Non-pigmented ciliary epithelial cell (primary cell): ENCODE measurements at places on chromosomes 7 and 10.

DNA sequence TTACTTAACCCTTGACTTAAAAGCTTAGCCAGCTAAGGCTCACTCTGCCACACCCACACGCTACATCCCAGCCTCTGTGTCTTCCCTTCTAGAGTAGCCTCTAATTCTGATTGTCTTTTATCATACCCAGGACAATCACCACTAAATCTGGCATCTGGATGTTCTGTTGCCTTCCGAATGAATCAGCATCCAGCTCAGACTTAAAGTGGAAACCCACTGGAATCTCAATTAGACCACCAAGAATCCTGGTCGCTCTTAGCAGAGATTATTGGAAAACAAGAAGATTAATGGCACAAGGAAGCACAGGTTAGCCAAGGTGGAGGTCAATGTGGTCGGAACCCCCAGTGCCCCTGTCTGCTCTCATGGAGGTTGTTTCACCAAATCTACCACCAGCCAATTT, 404.2 kb upstream of the FOXK1 start:
- no peak for DNase-seq

- DNase-seq = no peak
These were observed 169.9 kb upstream of the ADO start for GRCh38 chr10:62634576-62634975.

GRCh38 chr10:117352724-117353123, 22.5 kb downstream of the PDZD8 start:
- DNase-seq = no peak

- no peak for DNase-seq
These were observed 316.9 kb upstream of the LRRN3 start for GRCh38 chr7:110774071-110774470.

GRCh38 chr7:158414002-158414401, 173.6 kb downstream of the PTPRN2 start:
- no peak for DNase-seq

DNA sequence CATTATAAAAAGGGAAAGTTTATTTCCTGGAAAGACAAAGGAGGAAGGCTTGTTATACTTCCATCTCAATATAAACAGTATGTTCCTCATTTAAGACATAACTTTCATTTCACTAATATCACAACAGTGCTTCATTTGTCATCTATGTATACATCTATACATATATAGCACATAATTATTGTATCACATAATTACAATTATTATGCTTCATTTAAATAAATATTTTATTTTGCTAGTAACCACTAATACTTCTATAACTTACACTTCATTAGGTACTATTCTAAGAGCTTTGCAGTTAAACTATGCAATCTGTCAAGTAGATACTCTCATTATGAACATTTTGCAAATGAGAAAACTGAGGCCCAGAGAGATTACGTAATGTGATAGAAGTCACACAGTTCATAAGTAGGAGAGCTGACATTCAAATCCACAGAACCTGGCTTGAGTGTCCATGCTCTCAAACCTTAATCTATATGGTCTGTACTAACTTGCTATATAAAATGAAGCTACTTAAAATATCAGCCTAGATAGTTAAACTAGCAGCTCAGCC, 86.5 kb downstream of the PPP1R3A start:
- no peak for DNase-seq

GRCh38 chr7:36192053-36192824, 39.2 kb downstream of the EEPD1 start:
- no peak for DNase-seq

- DNase-seq = peak; percentile 77
These were observed 193.2 kb downstream of the MYOF start for GRCh38 chr10:93288679-93289634.

- DNase-seq = no peak
These were observed 1.6 kb upstream of the GTF2I start for GRCh38 chr7:74655768-74656440.

GRCh38 chr7:158541346-158542010, 46.1 kb downstream of the PTPRN2 start:
- no peak for DNase-seq

- DNase-seq = peak; percentile 50
These were observed 10.1 kb upstream of the SEMA3A start for GRCh38 chr7:84204655-84205054.

DNA sequence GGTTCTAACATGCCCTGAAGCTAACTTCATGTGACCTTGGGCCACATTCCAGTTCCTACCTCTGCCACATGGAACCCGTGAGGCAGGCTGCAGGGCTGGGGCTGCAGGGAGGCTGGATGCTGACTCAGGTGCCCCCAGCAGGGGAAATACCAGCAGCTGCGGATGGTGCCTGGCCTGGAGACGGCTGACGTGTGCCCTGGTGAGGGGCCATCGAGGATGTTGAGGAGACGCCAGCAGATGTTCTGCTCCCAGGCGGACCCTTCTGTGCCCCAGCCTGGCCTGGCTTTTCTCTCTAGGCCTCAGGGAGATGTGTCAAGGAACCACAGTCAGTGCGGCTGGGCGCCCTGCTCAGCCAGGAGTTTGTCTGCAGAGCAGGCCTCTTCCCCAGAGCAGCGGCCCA, 8.8 kb downstream of the BAG3 start:
- DNase-seq = no peak

DNA sequence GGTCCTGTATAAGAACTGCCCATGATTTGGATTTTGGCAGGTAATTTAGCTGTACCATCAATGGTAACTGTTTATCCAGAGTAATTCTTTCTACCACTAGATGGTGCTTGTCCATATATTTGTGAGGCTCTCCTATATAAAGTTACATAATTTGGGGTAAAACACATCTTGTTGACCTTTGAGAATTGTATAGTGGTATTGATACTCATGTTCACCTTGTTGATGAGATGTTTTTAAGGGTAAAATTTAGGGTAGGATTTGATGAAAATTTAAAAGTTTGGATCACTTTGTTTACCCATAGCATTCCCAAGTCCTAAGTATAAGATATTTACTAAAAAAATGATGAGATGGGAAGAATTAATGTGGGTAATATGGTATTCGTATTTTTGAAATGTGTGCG, 31.6 kb downstream of the ST7 start:
- DNase-seq = no peak

- no peak for DNase-seq
These were observed 62.2 kb downstream of the SAMD9 start for GRCh38 chr7:93055543-93056107.

DNA sequence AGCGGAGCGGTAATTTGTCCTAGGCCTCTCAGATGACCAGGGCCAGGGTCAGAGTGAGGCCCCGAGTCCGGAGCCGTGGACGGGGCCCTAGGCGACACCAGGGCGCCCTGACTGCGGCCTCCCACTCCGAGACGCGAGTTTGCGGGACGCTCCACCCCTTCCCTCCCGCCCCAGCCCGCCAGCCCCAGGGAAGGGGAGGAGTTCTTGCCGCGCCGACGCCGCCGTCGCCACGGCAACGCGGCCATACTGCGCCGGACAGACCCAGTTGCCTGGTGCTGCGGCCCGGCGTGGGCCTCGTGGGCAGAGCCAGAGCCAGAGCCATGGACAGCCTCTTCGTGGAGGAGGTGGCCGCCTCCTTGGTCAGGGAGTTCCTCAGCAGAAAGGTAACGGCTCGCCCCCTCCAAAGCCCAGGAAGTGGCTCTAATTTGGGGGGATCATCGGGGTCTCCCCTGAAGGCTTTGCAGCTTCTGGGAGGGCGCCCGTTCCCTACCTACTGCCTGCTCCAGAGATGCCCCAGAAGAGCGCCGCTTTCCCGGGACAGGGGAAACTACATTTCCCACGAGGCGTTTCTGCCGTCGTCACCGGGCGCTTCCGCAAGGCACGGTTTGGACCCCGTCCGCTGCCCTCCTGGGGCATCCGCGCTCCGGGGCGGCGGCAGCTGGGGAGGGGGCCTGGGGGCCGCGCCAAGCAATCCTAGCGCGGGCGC, at the start of gene MINDY4:
TSS of gene MINDY4 (plus strand) at position 244 of the 706 bp plus-strand sequence. CDS start at position 321, 77 bp downstream.
- DNase-seq = no peak

DNA sequence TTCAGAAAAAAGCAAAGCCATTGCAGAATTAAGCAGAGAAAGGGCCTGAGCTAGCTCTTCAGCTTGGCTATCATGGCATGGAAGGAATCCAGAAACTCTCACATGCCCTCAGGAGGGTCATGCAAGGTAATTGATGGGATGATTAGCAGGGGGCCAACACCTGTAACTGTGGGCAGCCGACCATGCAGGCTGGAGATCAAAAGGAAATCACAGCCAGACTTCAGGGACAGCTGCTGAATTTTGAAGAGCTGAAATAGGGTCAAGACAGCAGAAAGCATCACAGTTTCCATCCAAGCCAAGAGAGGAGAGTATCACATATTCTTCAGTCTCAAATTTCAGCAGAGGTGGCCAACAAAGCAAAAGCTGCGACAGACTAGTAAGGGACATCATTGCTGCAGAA, 239.6 kb upstream of the STEAP1 start:
- no peak for DNase-seq

DNA sequence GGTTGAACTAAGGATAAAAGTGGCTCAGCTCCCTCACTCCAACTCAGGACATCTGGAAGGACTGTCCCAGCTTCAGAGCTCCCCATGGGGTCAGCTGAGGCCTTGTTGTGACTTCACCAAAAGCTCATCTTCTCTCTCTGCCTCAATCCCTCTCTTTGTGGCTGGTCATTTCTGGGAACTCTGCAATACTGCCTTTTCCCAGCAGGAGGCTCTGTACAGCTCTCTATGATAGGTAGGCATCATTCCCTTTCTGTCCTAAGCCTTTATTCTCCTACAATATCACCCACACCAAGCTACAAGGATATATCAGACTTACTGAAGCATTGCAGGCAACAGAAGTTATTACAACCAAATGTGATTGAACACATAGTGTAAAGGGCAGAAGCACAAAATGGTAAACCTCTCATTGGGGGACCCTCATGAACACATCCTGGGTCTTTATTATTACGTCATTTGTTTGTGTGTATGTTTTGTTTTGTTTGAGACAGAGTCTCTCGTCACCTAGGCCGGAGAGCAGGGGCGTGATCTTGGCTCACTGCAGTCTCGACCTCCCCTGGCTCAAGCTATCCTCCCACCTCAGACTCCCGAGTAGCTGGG, 36.7 kb upstream of the PRPS1L1 start:
- no peak for DNase-seq

GRCh38 chr10:14244147-14244546, 86.6 kb downstream of the FRMD4A start:
- DNase-seq = no peak

GRCh38 chr7:47443049-47443448, 138.9 kb downstream of the TNS3 start:
- no peak for DNase-seq

- no peak for DNase-seq
These were observed 51.7 kb downstream of the DAGLB start for GRCh38 chr7:6395898-6396595.

GRCh38 chr10:127971101-127971946, 64.4 kb downstream of the PTPRE start:
- DNase-seq = no peak

- no peak for DNase-seq
These were observed 38.6 kb upstream of the MXI1 start for GRCh38 chr10:110168601-110169481.

- DNase-seq = no peak
These were observed 148.4 kb downstream of the ADAM12 start for GRCh38 chr10:126239844-126240243.

DNA sequence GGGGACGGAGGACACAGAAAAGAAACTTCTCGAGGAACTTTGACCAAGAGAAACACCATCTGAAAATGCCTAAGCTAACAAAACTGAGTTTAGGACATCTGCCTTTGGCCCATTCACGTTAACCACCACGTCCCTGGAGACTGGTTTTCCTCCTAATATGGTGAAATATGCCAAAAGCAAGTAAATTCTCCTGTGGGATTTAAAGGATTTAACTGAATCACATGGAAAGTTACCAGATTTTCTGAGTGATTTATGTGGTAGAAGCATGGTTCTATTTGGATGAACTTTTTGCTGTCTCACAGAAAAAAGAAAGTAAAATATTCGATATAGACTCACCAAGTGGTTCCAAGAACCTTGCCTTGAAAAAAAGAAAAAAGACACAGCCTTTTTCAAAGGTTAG, 30.4 kb upstream of the BMPER start:
- DNase-seq = no peak

DNA sequence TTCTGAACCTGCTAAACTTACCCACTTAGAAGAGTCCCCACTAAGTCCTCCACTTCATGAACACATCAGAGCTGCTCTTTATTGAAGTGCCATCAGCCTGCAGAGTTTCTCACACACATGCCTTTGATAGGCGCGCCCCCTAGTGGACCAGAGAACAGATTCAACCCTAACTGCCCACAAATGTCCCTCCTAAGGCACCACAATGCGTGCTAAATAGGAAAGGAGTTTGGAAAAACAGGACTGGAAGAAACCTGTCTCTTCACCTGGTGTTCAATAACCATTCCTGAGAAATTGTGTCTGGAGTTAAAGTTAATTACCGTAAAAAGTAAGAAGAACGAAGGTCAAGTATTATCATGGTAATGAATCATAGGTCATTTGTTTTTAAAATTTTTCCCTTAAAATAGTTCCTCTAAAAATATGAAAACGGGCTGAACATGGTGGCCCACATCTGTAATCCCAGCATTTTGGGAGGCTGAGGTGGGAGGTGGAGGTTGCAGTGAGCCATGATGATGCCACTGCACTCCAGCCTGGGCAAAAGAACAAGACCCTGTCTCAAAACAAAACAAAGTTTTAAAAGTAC, 249.7 kb downstream of the ELMO1 start:
- DNase-seq = peak; percentile 23

- peak; percentile 68 for DNase-seq
These were observed 6.5 kb downstream of the INHBA start for GRCh38 chr7:41696323-41696916.

DNA sequence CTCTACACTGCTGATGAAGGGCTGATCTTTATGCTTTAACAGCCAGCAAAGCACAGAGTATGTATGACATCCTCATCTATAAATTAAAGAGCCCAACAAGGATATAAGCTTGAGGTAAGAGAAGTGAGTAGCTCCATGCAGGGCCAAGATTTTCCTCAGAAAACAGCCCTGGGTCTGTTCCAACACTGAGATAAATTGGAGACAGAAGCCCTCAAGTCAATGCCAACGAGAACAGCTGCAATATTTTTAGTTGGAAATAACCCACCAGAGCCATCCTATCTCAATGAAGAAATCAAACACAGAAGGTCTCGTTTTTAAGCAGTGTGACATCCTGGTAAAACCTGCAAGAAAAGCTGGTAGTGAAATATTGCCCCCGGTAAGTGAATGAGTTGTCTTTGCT, 297.0 kb upstream of the AUTS2 start:
- no peak for DNase-seq

DNA sequence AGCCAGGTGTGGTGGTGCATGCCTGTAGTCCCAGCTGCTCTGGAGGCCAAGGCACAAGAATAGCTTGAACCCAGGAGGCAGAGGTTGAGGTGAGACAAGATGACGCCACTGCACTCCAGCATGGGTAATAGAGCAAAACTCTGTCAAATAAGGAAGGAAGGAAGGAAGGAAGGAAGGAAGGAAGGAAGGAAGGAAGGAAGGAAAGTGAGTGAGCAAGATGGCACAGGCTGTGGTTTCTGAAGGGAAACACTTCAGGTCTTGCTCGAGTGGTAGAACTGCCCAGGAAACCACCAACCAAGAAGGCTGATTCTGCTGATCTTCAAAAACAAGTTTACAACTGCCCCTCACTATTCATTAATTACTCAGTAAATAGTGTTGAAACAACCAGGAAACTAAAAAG, 45.2 kb downstream of the EZH2 start:
- DNase-seq = no peak

- no peak for DNase-seq
These were observed 78.6 kb upstream of the ITGB1 start for GRCh38 chr10:33036670-33037069.
